ENCODE measurements at places on chromosomes 2 and 18.

- DNase-seq, result no peak
Measured at GRCh38 chr2:177322801-177323261, 58.3 kb upstream of the NFE2L2 start.

DNA sequence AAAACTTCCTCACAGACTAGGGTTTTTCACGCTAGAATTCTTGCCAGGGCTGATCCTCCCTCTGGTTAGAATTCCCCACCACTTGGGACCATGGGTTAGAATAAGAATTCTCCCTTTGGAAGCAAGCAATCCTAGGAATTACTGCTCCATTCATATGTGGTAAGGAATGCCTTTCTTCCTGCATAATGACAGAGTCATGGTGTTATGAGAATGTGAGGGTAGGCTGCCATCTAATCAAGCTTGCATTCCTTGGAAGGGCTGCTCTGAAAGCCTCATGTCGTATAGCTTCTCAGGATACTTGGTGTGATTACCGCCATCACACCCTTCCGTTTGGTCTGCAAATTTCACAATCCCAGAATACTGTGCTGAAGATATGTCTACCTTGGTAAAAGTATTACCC is 1282.4 kb upstream of the PIK3C3 start:
- no peak for DNase-seq

- DNase-seq, result no peak
Measured at GRCh38 chr2:121489284-121489683, 41.4 kb upstream of the RNU4ATAC start.

DNA sequence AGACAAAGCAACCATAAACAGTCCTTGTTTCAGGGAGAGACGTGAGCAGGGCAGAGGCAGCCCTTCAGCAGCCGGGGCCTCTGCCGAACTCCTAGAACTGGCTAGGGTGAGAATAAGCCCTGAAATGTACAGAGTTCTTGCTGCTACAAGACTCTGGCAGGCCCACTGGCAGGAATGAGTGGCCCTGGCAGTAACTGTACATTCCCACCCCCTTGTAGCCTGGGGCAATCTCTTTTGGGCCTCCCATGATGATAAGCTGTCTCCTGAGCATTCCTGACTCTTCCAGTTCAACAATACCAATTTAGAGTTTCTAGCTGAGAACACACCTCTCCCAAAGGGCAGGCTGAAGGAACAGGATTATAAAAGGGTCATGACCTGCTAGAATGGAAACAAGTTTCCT is 54.3 kb downstream of the HAUS1 start:
- DNase-seq, result no peak

DNA sequence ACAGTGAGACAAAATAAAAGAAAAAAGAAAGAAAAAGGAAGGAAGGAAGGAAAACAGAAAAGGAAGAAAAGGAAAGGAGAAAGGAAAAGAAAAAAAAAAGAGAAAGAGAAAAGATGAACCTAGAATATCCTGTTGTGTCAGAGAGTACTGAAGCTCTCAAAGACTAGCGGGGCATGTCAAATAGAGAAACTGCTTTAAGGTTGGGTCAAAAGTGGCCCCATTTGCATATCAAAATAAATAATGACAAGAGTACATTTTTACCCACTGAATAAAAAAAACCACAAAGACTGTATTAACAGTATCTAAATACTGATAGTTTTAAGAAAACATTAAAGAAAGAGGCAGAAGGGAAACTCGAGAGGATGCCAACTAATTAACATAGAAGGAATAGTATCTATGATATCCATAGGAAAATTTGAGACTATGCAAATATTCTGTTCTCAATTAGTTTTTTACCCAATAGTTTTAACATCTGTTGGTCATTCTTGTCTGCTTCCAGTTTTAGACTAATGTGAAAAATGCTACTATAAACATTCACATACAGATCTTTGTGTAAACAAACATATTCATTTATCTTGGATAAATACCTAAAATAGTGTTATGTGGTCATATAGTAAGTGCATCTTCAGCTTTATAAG is 53.2 kb downstream of the SFXN5 start:
- no peak for DNase-seq

DNA sequence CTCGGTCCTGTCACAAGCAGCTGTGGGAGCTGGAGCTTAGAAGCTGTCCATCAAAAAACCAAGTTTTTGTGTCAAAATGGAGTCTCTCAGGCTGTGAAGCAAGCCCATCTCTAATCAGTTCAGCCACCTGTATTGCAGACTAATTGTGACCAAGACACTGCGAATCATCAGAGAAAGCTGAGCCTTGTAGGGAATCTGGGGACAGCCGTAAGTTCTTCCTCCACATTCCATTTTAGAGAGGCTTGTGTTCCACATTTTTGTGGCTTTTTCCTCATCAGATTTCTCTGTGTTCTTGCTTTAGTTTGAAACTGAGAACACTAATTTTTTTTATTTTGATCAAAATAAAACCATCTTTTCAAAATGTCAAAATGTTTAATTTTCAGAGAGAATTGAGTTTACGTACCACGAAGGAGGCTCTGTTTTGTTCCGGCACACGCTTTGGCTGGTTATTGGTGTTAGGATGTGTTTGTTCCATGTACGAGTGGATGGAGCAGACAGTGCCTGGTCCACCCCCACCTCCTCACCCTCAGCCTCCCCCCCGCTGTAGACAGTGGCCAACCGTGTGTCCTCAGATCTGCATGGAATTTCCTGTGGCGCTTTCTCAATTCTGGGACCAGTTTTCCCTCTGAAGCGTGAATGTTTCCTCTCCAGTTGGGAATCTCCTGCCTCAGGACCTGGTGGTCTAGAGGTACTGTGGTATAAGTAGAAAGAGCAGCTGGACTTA is 140.8 kb downstream of the AGAP1 start:
- DNase-seq, result no peak

DNA sequence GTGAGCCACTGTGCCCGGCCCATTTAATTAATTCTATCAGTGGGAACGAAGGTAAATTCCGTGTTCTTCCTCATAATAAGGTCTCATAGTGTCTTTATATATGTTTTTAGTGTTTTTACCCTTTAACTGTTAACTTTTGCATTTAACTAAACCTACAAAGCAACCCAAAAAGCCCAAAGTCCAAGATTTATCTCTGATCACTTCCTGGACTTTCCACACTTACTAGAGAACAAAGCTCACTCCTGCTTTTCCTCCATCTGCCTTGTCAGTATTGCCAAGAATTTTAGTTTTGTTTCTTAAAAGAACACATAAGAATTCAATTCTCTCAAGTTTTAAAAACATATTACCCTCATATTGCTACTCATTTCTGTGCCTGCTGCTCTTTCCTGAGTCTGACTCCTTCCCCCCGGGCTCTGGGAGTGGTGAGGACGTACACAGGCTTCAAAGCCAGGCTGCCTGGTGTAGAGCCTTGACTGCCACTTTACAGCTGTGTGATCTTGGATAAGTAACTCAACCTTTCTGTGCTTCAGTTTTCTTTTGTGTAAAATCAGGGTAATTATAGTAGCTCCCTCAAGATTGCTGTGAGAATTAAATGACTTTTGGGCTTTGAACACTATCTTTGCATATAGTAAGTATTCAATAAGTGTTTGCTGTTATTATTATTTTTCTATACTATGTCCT is 24.9 kb upstream of the GPR155 start:
- no peak for DNase-seq

DNA sequence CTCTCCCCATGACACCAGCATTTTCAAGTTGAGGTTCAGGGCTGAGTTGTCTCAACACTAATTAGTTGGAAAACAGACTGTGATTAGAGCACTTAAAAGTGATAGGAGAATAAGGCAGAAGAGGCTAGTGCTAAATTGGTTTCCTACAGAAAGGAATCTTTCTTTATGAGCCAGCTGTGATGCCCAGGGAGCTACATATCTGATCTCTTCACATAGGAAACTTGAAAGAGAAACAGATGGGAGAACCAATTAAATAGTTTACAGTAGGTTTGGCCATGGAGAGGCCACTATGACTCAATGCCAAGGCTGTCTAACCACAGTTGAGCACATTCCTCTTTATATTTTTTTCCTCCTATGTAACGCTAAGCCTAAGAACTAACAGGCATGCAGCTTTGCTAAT is 418.3 kb upstream of the CYRIA start:
- DNase-seq, result no peak

DNA sequence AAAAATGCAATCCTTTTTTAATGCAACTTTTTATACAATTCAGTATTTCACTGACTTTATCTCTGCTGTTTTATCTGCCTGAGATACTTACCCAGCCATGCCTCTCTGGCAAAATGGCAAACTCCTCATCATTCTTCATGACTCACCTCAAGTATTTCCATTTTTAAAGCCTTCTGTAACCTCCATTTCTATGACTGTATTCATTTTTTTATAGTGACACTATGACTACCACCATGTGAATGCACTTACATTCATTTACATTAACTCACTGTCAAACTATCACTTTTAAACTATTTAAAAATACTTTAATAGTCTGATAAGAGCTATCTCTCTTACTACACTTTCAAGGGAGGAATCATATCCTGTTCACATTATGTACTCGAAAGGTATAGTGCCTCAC is 99.4 kb upstream of the SCN7A start:
- DNase-seq, result no peak

DNA sequence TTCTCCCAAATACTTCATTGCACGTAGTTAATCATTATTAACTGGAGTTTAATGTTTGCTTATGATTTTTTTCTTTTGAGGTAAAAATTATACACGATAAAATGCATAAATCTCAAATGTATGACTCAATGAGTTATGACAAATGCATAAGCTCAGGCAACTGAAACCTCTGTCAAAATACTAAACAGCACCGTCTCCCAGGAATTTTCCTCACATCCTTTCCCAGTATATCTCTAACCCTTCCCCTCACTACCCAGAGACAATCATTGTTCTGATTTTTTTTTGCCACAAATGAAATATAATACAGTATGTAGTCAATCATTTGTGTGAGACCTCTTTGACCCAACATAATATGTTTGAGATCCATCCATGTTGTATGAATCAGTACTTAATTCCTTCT is 606.5 kb downstream of the CPS1 start:
- no peak for DNase-seq

GRCh38 chr2:142642650-142643049 is 234.8 kb upstream of the KYNU start:
- no peak for DNase-seq

DNA sequence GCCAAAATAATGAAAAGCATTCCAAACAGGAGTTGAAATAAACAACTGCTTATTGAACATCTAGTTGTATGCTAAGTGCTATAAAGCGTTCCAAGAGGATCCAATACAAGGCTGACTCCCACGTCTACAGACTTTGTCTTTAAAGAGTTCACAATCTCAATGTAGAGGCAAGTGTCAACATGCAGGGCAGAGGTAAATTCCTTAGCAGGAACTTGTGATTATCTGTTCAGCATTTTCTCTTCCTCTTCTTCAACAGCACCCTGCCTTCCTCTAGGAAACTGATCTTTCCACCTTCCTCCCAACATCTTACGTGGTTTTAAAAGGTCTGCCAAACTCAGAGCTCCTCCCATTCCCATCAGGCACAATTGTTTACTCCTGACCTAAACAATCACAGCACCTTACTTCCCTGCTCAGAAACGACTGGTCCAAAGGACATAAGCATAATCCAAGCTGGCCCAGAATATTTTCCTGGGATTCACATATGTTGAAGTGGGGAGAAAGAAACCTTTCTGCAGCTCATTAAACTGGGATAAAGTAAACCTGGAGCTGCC is 83.9 kb downstream of the ITSN2 start:
- DNase-seq, result no peak

- DNase-seq, result no peak
Measured at GRCh38 chr2:75243219-75243618, 43.9 kb upstream of the TACR1 start.

DNA sequence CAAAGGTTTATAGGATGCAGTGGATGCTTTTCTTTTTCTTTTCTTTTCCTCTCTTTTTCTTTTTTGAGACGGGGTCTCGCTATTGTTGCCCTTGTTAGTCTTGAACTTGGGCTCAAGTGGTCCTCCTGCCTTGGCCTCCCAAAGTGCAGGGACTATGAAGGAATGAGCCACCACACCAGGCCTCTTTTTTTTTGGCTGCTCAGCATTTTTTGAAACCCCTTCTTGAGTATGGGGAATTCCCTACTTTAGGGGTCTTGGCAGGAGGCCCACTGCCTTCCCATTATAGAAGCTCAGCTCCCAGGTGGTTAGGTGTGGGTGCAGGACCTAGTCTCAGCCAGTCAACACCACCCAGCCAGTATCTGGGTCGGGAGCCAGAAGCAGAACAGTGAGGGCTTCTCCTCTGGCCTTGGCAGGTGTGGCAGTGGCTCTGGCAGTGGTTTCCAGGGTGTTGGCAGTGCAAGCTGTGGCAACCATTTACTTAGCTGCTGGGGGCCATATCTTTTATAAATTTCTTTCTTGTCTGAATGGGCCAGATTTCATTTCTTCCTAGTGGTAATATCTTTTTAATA is 51.4 kb upstream of the ACYP2 start:
- DNase-seq, result no peak

- no peak for DNase-seq
Measured at GRCh38 chr2:70118798-70119454, 31.6 kb downstream of the PCBP1 start.

Measured in activated CD4-positive, alpha-beta T cell treated with anti-CD3 and anti-CD28 coated beads for 24 hours (primary cell).